Activated naive CD4-positive, alpha-beta T cell treated with anti-CD3 and anti-CD28 coated beads for 36 hours (primary cell): ENCODE measurements at places on chromosomes 11 and 22.

DNA sequence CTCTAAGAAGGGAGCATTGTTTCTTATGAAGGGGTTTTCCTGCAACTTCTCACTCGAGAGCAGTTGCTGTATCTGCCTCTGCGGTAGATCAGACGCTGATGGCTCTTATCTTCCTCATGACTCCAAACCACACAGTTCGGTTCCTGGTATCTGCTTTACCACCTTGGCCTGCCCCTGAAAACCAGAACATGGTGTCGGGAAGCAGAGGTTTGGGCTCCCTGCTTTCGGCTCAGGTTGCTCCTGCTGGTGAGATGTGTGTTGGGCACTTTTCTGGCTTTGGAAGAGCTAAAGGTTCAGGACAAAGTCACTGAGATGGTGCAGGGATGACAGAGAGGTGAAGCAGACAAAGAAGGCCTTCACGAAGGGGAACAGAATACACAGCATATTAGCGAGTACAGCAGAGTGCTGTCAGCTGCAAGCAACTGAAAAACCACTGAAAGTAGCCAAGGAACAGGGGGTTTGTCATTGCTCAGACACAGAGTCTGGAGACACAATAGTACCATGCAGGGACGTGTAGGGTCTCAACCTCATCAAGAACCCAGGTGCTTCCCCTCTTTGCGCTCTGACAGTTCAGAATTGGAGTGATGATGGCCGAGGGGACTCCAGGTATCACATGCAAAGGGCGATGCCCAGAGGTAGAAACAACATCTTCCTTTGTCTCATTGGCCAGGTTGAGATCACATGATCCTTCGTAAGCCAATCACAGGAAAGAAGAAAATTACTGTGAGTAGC lies 11.9 kb upstream of the CSF2RB start:
- no peaks in the 10 kb centered on the region for H3K4me1 ChIP-seq
- peaks cover 36% of the 10 kb centered on the region for H3K27me3 ChIP-seq
- no peak overlapping the region for H3K4me3 ChIP-seq
- no peak overlapping the region for H3K27ac ChIP-seq
- no peak for DNase-seq
- no peaks in the 10 kb centered on the region for H3K36me3 ChIP-seq

GRCh38 chr22:39600491-39601179 lies 30.1 kb downstream of the CACNA1I start:
- no peaks in the 10 kb centered on the region for H3K27me3 ChIP-seq
- no peak overlapping the region for H3K27ac ChIP-seq
- no peaks in the 10 kb centered on the region for H3K36me3 ChIP-seq
- DNase-seq, result no peak
- no peak overlapping the region for H3K4me3 ChIP-seq

DNA sequence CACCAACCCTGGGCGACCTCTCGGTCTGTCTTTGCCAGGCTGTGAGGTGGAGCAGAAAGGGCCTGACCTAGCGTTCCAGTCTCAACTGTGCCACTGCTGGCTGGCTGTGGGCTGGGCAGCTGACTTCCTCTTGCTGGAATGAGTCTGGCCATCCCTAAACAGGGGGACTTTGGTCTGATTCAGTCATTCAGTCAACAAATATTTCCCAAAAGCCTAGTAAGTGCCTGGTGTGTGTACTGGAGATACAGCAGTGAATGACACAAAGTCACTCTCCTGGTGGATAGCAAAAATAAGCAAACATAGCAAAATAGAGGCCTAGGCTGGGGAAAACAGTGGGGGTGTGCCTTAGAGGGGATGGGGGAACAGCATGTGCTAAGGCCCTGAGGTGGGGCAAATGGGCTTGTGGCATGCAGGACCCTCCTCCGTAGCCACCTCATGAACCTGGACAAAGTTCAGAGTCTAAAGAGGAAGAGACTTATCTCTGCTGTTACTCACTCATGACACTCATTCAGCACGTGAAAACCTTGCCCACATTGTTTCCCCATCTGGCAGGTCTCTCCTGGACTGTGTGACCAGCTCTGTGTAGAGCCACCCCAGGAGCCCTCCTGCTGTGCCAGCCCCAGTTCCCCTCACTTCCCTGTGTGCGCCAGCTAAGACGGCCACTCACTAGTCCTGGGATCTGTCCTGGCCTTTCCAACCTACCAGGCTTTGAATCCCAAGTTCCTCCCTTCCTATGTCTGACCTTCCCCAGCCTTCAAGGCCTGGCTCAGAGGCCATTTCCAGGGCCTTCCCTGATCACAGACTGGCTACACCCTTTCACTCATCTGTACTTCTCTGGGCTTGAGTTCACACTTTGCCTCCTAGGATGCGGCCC lies 4.7 kb downstream of the GUCD1 start:
- no peak for DNase-seq
- no peak overlapping the region for H3K27ac ChIP-seq
- H3K27me3 ChIP-seq, result no peaks in the 10 kb centered on the region

- peaks cover 9% of the 10 kb centered on the region for H3K27me3 ChIP-seq
- no peaks in the 10 kb centered on the region for H3K36me3 ChIP-seq
- no peak overlapping the region for H3K27ac ChIP-seq
Observed at GRCh38 chr22:24996420-24996952, 44.0 kb downstream of the KIAA1671 start.

DNA sequence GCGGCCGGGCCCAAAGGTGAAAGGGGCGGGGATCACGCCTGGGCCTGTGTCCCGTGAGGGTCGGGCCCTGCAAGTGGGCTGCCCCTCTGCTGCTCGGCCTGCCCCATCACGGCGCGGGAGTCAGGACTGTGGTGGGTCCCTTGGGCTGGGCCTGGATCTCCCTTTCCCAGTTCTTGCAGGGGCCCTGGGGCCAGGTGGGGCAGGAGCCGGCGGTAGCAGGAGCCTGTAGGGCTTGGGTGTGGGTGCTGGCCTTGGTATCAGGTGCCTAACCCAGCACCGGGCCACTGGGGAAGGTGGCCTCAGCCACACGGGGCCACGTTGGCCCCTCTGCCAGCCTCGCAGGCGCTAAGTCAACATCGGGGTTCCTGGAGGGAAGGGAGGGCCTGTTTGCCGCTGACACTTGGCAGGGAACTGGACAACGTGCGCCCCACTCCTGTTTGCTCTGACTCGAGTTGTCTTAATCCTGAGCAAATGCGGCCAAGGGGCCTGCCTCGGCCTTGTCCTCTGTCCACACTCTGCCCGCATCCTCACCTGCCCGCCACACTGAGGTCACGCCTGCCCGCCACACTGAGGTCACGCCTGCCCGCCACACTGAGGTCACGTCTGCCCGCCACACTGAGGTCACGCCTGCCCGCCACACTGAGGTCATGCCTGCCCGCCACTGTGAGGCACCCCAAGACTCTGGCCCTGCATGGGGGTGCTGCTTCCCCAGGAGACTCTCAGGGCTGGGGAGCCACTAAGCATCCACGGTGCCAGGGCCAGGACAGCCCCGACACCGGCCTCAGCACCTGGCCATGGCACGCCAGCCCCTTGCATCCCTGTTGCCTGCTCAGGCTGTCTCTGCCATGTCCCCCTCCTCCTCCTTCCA lies 14.2 kb upstream of the MUC5B start:
- H3K4me3 ChIP-seq, result no peak overlapping the region
- H3K27ac ChIP-seq, result no peak overlapping the region
- H3K27me3 ChIP-seq, result peaks cover 9% of the 10 kb centered on the region
- peaks cover 2% of the 10 kb centered on the region for H3K36me3 ChIP-seq
- DNase-seq, result peak; percentile 2
